ENCODE measurements at places on chromosomes 1 and 21.

- no peak for DNase-seq
Measured at GRCh38 chr1:21342961-21343838, 52.9 kb upstream of the ECE1 start.

DNA sequence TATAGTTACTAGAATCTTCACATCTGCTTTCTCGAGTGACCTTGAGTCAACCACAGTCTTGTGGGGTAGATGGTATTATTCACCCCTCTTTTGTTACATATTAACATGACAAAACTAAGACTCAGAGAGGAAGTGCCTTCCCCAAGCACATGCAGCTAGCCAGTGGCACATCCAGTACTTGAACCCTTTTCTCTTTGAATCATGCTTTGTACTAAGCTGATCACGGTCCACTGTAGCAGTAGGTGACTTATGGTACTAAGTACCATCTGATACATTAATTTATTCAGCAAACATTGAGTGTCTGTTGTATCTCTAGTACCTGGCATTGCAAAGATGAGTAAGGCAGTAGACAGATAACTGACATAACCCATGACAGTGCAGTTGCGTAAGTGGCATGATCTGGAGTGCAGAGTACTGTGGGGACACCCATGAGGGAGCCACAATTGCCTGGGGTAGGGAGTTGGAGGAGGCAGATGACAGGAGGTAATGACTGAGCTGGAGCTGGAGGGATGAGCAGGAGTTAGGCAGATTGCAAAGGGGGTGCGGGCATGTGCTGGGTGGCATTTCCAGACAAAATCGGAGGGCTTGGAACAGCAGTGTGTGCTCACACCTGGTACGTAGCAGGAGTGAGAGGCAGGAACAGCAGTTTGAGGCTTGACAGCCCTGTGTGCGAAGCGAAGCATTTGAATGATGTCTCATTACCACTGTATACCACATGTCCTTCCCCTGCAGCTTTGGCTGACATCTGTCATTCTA is 29.8 kb downstream of the UCK2 start:
- no peak for DNase-seq

DNA sequence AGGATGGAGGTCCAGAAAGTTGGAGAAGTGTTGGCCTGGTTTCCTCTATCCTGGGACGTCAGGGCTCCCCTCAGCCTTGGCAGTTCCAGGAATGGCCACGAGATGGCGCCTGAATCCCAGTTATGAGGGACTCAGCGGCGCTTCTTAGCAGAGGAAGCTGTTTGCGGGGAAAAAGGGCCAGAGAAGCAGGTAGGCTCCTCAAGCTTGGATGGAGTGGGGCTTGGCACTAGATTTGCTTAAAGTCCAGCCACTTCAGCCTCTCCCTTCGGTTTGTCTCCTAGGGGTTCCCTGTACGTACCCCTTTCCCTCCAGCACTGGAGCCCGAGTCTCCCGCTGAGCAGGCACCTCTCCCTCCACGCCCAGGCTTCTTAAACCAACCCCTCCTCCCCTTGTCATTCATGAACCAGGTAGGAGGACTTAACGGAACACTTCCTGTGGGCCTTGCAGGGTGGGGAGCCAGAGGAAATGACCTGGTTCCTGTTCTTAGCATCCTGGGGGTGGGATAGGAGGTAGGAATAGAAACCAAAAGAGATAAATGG is 32.0 kb upstream of the TENT5B start:
- DNase-seq: peak; percentile 65

DNA sequence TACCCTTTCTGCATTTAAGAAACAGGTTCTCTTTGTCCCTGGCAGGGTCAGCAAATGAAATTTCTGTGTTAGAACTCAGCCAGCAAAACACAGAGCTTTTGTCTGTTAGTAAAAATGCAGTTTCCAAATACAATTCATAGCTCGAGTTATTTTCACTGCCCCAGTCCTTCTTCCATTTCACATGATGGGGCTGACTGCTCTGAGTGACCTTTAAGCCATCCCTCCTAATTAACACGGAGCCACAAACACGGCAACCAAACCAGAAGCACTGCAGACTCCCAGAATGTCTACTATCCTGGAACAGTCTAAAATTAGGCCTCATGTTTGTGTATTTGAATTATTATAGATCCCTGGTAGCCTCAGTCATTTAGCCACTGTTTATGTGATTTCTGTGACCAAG is 99.1 kb upstream of the RGS4 start:
- no peak for DNase-seq

- DNase-seq: no peak
Measured at GRCh38 chr1:168706391-168706992, 22.5 kb downstream of the DPT start.

DNA sequence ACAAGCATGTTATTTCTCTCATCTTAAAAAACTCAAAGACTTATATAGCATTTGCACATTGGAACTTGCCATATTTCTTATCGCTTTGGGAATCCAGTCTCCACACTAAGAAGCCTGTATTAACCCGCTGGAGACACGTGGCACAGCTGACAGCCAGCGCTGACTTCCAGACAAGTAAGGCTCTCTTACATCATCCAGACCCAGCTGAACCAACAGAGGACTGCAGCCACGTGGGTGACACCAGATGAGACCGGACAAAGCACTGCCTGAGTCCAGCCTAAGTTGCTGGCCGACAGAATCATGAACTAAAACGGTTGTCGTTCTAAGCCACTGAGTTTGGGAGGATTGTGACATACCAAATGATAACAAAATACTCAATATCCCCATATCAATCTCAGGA is 6.3 kb upstream of the CD247 start:
- DNase-seq: no peak

- DNase-seq: no peak
Measured at GRCh38 chr1:10975567-10976326, 36.7 kb upstream of the TARDBP start.

DNA sequence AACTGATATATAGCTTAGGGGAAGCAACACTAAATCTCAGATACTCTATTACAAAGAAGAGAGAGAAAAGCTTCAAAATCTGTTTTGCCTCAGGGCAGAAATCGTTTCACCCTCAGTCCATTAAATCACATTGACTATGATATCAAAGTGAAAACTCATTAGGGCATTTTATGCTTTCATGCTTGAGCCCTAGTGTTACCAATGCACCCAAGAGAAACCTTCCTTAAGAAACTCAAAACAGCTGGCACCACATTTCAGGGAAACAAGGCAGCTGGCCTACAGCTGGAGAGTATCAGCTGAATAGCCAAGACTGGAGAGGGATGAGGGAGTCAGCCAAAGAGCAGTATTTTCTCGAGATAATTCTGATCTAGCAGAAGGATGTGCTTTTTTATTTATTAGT is 14.9 kb downstream of the COLGALT2 start:
- DNase-seq: no peak

- no peak for DNase-seq
Measured at GRCh38 chr1:223651291-223651991, 14.1 kb downstream of the CAPN8 start.

DNA sequence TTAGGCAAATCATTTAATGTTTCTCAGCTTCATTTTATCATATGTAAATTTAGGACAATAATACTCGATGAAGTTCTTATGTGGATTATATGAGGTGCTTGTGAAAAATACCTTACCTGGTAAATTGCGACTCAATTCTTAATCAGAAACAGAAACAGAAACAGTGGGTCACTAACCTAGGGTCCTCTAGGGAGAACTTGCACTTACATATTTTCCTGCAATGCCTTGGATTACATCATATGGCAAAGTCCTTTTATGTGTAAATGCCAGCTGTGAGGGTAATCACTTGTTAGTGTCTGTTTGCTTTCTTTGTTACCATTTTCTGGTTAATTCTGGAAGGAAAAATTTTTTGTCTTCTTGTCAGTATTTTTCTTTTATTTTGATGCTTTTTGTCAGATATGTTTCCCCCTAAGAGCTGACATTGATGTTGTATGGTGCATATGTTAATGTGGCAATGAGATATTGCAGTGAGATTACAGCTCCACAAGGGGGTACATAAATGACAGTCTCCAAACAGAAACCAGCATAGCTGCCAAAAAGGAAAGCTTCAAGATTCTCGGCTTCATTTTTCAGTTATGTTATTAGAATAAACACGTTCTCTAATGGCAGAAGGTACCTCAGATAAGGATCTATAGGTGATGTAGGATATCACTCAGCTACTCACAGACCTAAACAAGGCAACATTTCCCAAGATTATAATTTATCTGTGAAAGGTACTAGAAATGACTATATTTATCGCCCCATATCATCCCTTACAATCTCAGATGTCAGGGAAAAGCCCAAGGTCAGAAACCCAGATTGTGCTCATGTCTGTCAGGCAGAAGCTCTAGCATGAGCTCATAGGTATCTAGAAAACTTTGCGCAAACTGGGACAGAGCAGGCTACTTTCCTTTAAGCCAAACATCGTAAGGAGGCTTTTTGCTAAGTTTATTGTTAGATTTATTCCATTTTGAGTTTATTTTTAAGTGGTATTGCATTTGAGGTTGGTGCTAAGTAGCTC is 119.9 kb downstream of the FASLG start:
- DNase-seq: no peak

GRCh38 chr1:2314803-2315673 is 76.3 kb downstream of the MORN1 start:
- DNase-seq: no peak

GRCh38 chr1:28601696-28602095 is 9.6 kb downstream of the RAB42 start:
- DNase-seq: peak; percentile 87

GRCh38 chr1:164753521-164754077 is 194.6 kb downstream of the PBX1 start:
- DNase-seq: no peak

DNA sequence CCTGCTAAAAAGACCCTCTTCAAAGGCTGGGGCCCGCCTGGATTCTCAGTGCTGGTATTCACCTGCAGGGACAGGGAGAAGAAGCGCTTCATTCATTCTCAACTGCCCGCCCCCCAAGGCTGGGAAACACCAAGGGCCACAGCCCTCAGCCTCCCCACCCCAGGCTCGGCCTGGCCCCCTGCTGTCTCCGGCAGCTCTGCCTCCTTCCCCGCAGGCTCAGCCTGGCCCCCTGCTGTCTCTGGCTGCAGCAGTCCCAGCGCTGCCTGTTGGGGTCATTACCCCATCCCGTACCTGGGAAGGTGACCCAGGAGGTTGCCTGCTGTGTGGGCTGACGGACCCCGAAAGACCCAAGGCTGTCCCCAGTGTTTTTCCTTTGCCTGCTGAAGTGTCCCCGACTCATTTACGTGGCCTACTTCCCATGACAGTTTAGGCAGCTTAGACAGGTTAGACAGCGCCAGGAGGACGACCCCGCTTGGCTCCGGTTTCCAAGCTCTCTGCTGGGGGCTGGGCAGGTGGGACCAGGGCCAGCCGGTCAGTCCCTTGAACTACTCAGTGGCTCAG is 22.9 kb upstream of the CLSTN1 start:
- no peak for DNase-seq

GRCh38 chr1:246001837-246002230 is 505.2 kb downstream of the SMYD3 start:
- no peak for DNase-seq

DNA sequence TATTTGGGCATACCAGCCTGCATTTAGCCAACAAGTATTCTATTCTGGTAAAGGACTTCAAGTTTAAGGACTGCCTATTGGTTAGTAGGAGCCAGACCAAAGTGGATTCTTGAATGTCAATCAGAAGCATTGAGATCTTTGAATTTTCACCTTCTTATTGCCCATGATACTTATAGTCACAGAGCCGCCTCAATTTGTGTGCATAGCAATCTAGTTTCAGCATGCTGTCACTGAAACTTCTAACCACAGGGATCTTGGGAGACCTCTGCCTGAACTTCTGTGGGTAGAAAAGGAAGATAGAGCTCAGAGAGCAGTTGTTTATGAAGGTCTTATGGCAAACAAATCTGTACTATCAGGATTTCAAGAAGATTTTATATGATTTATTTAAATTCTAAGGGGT is 501.4 kb upstream of the USP24 start:
- DNase-seq: no peak

DNA sequence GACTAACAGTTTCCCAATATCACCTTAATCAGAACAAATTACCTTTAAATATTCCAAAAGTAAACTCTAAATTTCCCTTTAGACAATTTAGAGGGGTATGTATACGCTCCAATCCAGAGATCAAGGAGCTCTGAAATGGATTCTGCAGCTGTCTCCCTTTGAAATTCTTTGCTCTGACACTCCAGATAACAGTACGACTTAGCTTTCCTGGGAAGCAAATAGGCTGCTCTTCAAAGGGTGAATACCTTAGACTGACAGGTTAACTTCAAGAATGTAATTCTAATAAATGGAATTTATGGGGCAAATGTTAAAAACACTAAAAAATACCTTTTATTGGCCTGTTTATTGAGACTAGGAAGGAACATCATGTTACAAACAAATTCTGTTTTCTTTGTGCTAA is 357.2 kb downstream of the USP25 start:
- DNase-seq: no peak

GRCh38 chr1:20742671-20743070 is 10.2 kb upstream of the SH2D5 start:
- no peak for DNase-seq

DNA sequence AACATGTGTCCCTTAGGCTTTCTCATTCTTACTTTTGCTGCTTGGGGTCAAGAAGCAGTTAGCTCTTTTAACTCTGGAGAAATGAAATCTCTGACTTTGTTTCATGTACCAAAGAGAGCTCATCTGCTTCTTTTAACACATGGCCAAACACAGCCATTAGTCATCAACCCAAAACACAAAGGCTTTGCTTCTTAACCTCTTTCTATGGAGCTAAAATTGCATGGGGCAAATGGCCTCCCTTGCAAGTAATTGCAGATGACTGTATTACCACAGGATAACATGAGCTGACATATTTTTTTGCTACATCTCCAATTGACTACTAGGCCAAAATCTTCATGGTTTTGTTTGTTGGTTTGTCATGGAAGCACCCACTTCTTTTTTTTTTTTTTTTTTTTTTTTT is 300.9 kb downstream of the BRINP3 start:
- no peak for DNase-seq

GRCh38 chr1:79198832-79199231 is 192.3 kb upstream of the ADGRL4 start:
- DNase-seq: no peak

DNA sequence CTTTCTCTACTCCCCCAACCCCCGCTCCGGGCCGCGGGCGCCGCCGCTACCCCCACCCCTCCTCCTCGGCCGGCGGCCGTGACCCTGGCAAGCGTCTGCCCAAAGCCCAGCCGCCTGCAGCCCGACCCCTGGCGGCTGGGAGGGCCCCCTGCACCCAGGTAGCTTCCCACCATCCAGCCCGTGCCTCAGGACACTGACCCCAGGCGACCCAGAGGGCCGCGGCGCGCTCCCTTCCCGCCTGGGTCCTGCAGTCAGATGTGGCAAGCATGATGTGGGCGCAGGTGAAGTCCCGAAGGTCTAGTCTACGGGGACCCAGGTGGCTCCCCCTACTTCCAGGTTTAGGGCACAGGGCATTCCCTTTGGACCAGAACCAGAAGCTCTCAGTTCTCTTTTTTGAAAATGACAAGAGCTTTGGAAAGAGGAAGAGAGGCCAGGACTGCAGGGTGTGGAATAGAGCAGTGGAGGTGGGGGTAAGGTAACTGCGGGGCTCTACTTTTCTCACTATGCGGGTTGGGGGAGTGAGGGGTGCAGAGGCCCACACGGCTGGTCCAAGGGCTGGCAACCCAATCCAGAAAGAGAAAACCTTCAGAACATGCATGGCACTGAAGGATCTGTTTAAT is at the start of gene DENND4B:
DENND4B (minus strand) TSS at position 97 of the 620 bp plus-strand sequence. CDS start 2,344 bp downstream, outside the sequence.
- no peak for DNase-seq
